Mesangial cell (primary cell): ENCODE measurements at places on chromosomes 6 and 20. TPM values are rescaled to one million over a fixed set of nuclear protein-coding genes. Genes with fewer than 3 reads are reported as not detected.

Gene BFSP1
- 3.4 and 8.6 TPM in 2 replicates for total RNA-seq

Gene ARHGAP40
- 1.5 and 3.0 TPM in 2 replicates for total RNA-seq

Gene OR2H2
- not detected in 2 replicates for total RNA-seq

Gene TBX18
- total RNA-seq: 1.3 and 2.5 TPM in 2 replicates

Gene HFE
- 3.7 and 12.9 TPM in 2 replicates for total RNA-seq

Gene MLN
- total RNA-seq: not detected in 2 replicates

Gene DSE
- 20.9 and 31.1 TPM in 2 replicates for total RNA-seq

Gene HCRTR2
- total RNA-seq: not detected in 2 replicates

Gene C20orf202
- total RNA-seq: 0.13 TPM in 1 of 2 replicates, not detected in the other

Gene BCAS1
- total RNA-seq: 0.13 TPM in 1 of 2 replicates, not detected in the other

Gene TCP11
- 0.16 and 0.63 TPM in 2 replicates for total RNA-seq

Gene SLC16A10
- 1.9 and 2.8 TPM in 2 replicates for total RNA-seq

Gene SLC25A27
- 1.3 and 2.5 TPM in 2 replicates for total RNA-seq

Gene MROH8
- 0.33 and 1.0 TPM in 2 replicates for total RNA-seq

Gene GABRR1
- not detected in 2 replicates for total RNA-seq

Gene RAET1G
- total RNA-seq: 0.25 TPM in 1 of 2 replicates, not detected in the other

Gene WFDC2
- 0.98 and 9.8 TPM in 2 replicates for total RNA-seq

Gene SIM1
- total RNA-seq: 0.65 and 3.3 TPM in 2 replicates

Gene WDR46
- 45.5 and 86.5 TPM in 2 replicates for total RNA-seq

Gene MRPS26
- total RNA-seq: 66.2 and 86.5 TPM in 2 replicates

Gene APCDD1L
- total RNA-seq: 8.0 and 27.9 TPM in 2 replicates

Gene SH3BGRL2
- 6.7 and 7.0 TPM in 2 replicates for total RNA-seq

Gene DDO
- total RNA-seq: 0.16 and 0.25 TPM in 2 replicates

Gene RCAN2
- total RNA-seq: 0.65 and 0.89 TPM in 2 replicates

Gene BMP7
- total RNA-seq: 2.4 and 4.4 TPM in 2 replicates

Gene LPA
- total RNA-seq: not detected in 2 replicates

Gene RAMACL
- 0.49 and 0.51 TPM in 2 replicates for total RNA-seq

Gene ABHD16B
- not detected in 2 replicates for total RNA-seq

Gene BAG2
- total RNA-seq: 7.5 and 10.3 TPM in 2 replicates

Gene CDH4
- total RNA-seq: 12.4 and 13.7 TPM in 2 replicates

Gene POLR1H
- 21.7 and 25.6 TPM in 2 replicates for total RNA-seq

Gene TPX2
- 8.1 and 134 TPM in 2 replicates for total RNA-seq

Gene EYA2
- 0.38 TPM in 1 of 2 replicates, not detected in the other for total RNA-seq

Gene MUCL3
- total RNA-seq: not detected in 2 replicates

Gene TTI1
- total RNA-seq: 14.7 and 23.5 TPM in 2 replicates

Gene PCSK2
- not detected in 2 replicates for total RNA-seq
